ENCODE measurements at places on chromosomes 7 and 10.

DNA sequence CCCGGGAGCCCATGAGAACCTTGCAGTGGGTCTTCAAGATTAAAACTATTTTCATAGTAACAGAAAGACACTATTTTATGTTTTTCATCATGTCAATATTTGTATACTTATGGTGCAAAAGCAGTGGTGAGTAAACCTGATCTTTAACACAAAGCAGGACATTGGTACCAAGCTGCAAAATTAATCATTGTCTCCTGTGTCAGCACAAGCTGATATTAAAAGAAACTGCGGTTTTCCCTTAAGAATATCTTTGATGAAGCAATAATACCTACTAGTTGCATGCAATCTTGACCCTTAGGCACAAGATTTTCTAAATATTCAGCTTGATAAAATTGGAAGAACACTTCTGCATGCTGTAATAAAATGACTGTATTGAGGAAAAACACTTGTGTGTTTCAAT lies 121.7 kb downstream of the MDFIC start:
- no peak for DNase-seq

DNA sequence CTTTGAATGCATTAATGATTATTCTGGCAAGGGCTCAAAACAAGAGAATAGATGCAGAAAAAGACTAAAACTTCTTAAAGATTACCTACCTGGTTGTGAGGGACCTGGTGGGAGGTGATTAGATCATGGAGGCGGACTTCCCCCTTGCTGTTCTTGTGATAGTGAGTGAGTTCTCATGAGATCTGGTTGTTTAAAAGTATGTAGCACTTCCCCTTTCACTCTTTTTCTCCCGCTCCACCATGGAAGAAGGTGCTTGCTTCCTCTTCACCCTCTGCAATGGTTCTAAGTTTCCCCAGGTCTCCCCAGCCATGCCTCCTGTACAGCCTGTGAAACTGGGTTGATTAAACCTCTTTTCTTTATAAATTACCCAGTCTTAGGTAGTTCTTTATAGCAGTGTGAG lies 226.6 kb downstream of the ARHGAP12 start:
- no peak for DNase-seq

DNA sequence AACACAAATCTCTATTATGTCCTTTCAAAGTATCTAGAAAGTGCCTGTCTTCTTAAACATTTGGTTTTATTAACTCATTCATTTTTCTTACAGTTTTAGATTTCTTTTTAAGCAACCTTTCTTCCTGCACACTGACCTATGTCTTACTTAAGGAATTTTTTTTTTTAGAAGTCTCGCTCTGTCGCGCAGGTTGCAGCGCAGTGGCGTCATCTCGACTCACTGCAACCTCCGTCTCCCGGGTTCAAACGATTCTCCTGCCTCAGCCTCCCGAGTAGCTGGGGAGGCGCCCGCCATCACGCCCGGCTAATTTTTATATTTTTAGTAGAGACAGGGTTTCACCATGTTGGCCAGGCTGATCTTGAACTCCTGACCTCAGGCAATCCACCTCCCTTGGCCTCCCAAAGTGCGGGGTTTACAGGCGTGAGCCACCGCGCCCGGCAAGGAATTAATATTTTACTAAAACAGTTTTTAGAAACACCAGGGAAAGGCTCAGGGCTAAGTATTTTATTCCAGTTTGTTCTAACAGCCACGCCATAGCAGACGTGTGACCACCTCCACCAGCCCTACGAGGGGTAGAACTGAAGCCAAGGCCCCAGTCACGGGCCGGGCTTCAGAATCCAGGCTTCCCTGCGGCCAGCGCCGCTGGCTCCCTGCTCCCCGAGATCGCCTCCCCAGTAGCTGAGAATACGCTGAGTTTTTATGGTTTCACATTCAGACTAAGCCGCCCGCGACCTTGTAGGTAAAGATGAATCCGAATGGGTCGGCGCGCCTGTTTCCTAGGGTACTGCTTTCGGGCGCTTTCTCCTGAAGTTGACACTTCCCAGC lies 941 bp upstream of the LUC7L2 start:
- DNase-seq = no peak

DNA sequence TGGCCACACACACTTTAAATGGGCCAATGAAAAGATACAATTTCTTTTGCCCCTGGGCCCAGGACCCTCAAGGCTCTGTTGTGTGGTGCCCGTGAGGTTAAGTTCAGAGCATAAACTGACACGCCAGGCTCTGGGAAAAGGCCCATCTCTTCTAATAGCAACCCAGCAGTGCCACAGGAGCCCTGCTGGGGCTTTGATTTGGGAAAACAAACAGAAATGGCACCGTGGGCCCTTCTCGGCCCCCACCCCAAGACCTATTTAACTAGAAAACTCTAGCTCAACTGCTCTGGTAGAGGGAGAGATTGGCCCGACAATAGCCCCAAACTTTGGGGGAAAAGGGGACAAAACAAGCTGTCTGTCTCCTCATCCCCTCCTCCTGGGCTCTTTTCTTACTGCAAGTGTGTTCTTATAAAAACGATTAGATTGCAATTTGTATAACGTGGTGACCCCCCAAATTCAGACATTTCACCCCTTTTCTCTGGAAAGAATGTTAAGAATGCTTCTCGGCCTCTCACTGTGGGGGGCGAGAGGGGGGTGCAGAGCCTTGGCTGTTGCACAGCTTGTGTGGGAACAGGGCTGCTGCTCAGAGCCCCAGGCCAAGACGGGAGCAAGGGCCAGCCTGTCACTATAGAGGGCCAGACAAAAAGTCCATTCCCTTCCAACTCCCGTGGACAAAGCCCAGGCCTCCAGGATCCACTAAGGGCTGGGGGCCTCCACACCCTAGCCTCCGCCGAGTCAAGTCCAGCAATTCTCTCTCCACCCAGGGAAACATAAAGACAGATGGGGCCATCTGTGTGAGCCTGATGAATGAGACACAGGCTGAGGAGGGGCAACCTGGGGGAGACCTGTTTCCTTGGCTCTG lies 26.8 kb downstream of the DPCD start:
- DNase-seq = no peak

DNA sequence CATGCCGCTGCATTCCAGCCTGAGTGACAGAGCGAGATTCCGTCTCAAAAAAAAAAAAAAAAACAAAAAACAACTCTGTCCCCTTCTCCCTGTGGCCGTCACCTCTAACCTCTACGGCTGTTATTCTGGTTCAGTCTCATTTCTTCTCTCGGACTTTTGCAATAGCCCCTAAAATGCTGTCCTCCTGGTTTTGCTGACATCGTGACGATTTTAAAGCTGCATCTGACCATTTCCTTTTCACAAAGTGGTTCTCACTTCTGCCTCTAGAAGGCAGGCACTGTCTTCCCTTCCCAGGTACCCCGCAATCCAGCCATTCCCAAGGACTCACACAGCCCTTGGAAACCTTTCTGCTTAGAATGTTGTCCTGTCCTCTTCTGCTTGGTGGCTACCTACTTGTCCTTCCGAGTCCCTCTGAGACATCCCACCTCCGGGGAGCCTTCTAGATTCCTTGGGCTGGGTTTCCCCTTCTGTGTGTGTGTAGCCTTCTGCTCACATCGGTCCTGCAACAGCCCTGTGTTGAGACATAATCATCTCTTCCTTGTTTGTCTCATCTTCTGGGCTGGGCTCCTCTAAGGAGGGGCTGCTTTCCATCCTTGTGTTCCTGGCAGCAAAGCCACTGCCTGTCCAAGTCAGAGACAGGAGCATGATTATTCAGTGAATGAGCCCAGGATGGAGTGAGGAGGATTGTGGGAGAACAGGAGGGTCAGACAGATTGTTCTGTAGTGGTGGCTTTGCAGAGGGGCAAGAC lies 83.1 kb downstream of the GRK5 start:
- no peak for DNase-seq

- DNase-seq = no peak
These were observed 162.0 kb downstream of the IQUB start for GRCh38 chr7:123372368-123372767.

- no peak for DNase-seq
These were observed 284.9 kb upstream of the AOAH start for GRCh38 chr7:37009125-37009675.

GRCh38 chr7:37771801-37772200 lies 76.6 kb upstream of the NME8 start:
- no peak for DNase-seq

- no peak for DNase-seq
These were observed 11.2 kb upstream of the GRID1 start for GRCh38 chr10:86377797-86378146.

DNA sequence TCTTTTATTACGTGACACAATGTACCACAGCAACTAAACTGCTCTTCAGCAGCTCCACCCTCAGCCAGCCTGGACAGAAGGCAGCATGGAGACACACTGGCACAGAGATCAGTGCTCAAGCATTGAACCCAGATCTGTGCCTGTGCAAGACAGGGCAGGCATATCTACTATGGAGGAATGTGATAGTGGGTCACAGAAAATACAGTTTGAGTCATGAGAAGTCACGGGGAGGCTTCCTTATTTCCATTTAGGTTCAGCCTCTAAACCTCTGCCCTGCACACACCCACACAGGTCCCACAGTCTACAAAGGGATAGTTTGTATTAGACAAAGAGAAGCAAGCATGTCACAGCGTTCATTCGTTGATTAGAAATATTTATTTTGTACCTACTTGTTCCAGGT lies 187.4 kb upstream of the AGR3 start:
- no peak for DNase-seq

- DNase-seq = no peak
These were observed 49.6 kb downstream of the MAGI2 start for GRCh38 chr7:79403879-79404278.

GRCh38 chr7:31497516-31497915 lies 16.4 kb upstream of the ITPRID1 start:
- no peak for DNase-seq

DNA sequence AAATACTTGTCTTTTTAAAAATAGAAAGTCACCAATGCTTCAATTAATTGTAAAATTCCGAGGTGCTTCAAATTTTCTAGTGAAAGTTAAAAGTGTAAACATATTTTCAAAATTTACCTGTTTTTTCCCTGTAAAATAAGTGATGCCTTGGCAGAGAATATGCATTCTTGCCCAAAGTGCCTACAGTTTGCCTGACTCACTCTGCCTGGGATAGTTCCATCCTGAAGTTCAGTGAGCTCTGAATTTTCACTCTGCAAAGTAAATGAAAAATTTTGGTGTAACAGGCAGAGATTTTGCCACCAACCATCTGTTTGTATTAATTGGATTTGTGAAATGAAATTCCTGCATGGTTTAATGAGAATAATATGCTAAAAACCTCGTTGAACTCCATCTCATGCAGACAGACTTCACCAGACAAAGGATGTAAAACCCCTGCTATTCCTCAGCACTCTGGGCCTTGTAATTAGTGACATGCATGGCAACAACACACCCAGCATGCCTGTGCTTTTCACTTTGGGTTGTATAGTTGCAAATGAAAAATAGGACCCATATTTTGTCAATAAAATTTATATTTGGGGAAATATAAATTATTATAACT lies 117.4 kb upstream of the GNAI1 start:
- no peak for DNase-seq

DNA sequence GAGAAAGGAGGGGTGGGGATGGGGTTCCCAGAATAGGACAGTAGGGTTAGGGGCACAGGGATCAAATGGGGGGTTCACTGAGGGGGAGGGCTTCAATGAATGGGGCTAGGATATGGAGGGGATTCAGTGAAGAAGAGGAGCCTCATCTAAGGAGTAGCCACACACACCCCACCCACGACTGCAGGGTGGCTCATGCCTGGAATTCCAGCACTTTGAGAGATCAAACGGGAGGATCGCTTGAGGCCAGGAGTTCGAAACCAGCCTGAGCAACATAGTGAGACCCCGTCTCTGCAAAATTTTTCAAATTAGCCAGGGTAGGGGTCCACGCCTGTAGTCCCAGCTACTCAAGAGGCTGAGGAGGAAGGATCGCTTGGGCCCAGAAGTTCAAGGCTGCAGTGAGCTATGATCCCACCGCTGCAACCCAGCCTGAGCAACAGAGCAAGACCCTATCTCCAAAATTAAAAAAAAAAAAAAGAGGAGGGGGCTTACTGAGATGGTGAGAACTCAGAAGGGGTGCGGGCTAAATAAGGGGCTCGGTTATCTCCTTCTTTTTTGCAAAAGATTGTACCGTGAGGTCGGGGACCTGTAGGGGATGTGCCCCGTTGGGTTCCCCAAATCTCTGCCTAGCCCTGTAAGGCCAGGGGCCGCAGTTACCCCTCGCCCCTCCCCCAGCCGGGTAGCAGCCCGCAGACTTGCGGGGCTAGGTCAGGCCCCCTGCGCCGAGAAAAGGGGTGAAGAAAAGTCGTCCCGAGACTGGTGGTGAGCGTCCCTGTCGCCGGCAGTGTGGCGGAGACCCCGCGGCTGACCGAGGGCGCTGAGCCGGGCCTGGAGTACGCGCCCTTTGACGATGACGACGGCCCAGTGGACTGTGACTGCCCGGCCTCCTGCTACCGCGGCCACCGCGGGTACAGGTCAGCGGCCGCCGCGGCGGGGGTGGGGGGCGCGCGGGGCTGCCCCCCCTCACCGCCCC lies 43.1 kb upstream of the HSPB1 start:
- no peak for DNase-seq

- no peak for DNase-seq
These were observed 4.5 kb upstream of the DGKI start for GRCh38 chr7:137850972-137851945.

- DNase-seq = no peak
These were observed 428.2 kb upstream of the POT1 start for GRCh38 chr7:125357676-125358455.

DNA sequence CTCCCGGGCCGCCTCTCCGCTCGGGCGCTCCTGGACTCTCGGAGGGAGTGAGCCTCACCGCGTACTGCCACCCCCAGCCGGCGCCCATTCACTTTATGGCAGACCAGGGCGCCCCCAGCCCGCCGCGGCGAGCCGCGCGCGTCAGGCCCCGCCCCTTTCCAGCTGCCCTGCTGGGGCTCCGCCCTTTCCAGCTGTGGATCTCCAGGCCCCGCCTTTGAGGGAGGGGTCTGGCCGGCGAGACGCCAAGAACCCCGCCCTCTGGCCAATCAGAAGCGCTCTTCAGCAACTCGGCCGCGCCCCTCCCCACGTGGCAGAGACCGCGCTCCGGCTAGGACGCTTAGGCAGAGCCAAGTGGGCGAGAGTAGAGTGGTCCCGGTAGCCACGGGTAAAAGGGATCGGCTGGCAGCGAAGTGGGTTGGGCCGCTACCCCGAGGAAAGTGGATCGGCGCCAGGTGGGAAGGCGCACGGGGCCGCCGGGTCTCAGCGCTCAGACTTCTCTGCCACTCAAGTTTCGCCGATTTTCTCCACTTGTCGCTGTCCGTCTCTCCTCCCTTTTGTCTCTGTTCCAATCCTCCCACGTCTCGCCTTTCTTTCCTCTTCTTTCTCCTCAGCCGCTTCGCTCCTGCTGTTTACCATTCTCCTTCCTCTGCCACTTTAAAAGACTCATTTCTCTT lies at the start of gene PITX3:
Gene PITX3, minus strand, starts transcription at position 69 of the 674 bp plus-strand sequence. CDS start 9,432 bp downstream, outside the sequence.
- peak; percentile 61 for DNase-seq

Measured in activated CD8-positive, alpha-beta memory T cell treated with anti-CD3 and anti-CD28 coated beads for 1 hour (primary cell).